ENCODE measurements at places on chromosomes 1 and 21.
A peak's percentile ranks its signal among the peaks of the same experiment; 100 is the strongest.

- DNase-seq = no peak
These were observed 82.2 kb upstream of the LMO4 start for GRCh38 chr1:87246436-87246835.

DNA sequence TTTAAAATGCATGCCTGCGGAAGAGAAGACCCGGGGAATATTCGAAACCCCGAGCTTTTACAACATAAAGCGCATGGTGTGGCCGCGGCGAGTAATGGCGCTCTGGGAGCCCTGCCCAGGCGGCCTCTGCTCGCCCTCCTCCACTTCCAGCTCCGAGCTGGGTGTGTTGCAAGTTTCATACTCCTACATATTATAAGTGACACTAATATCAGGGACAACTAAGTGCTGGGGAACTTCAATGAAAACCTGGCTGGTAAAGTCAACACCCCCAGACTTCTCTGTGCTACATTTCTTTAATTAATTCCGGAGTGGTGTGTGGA lies 11.8 kb downstream of the SIM2 start:
- DNase-seq = no peak

- DNase-seq = no peak
These were observed 812.6 kb upstream of the ADGRL4 start for GRCh38 chr1:79819140-79819539.

GRCh38 chr1:93468662-93469061 lies 20.7 kb downstream of the FNBP1L start:
- DNase-seq = no peak

GRCh38 chr1:189429610-189430009 lies 1048.1 kb downstream of the BRINP3 start:
- no peak for DNase-seq

GRCh38 chr21:46092811-46093667 lies 4.9 kb upstream of the COL6A2 start:
- DNase-seq = no peak

- no peak for DNase-seq
These were observed 16.5 kb downstream of the CCDC30 start for GRCh38 chr1:42479621-42480020.

DNA sequence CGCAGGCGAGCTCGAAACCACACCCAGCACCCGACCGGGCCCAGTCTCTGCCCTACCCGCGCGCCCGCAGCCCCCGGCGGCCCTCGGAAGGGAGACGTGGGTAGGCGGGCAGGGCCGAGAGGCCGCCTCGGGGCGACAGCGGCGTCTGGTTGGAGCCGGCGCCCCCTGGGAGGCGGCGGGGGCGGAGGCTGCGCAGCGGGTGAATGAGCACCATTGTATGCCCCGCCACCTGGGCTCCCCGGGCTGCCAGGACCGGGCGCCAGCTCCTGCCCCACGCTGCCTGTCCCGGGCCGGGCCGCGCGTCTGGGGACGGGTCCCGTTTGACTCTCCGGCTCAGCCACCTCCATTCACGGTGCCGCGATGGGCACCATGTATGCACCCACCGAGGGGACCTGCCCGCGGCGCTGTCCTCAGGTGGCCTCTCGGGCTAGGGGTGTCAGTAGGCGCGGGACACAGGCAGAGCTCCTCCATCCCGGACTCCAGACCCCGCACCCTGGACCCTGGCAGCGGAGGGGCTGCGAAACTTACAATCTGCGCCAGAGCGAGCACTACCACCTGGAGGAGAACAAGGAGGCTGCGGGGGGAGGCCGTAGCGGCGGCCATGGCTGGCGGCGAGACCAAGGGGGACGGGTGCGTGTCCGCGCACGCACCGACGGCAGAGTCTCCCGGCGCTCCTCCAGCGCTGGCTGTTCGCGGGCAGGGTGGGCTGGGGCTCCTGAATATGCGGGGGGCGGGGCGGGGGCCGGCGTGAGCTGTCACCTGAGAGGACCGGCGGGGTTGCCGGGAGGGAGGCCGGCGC lies at the start of gene COL9A2:
Gene COL9A2 (minus strand): TSS at position 692 of the 799 bp plus-strand sequence. CDS start 89 bp downstream, at position 603.
- peak; percentile 48 for DNase-seq

DNA sequence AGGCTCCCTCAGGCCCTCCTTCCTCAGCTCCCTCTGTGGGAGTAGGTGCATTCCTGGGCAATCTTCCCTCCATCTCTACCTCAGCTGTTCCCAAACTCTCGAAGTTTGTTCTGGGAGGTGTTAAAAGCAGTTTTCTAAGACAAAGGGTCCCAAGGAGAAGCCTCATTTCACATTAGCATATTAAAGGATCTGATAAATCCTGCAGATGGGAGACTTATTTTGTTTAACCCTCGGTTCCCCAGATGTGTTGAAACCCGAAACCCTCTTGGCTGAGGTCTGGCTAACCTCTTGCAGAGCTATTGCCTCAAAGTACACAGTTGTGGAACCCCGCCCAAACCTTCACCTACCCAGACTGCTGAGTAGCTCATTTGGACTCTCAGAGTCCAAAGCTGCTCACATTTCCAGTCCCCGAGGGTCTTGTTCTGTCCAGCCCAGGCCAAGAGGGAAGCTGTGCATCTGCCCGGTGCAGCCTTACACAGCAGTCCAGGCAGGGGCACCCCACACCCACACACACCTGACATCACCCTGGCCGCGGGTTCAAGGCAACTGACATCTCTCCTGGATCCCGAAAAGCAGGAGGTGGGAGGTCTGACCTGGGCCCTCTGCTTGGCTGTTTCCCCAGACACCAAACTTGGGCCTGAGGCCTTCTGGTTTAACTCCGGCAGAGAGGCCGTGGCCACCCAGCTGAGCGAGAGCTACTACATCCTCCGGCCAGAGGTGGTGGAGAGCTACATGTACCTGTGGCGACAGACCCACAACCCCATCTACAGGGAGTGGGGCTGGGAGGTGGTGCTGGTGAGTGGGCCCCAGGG lies 19.5 kb upstream of the SELENON start:
- DNase-seq = no peak

- DNase-seq = peak; percentile 90
These were observed 23.3 kb upstream of the SRSF10 start for GRCh38 chr1:24003331-24003972.

- peak; percentile 88 for DNase-seq
These were observed 39.9 kb downstream of the F5 start for GRCh38 chr1:169546087-169546995.

DNA sequence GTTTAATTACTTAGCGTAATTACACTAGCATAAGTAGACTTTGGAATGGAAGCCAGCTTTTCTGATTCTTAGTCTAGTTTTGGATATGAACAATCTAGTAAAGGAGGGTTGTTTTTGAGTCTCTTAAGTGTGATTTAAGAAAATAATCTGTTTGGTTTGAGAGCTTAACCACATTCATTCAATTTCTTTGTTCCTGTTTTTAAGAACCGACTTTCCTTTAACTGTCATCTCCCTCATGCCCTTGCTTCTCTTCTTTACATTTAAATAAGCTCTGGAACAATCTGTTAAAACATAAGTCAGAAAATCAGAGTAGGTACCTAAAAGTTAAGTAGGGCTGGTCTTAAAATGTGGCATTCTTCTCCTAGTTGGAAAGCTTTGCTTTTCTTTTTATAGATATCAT lies 27.7 kb downstream of the CDC42 start:
- no peak for DNase-seq

All from foreskin fibroblast (primary cell).